ENCODE measurements at places on chromosomes 2 and 18.

- no peak for DNase-seq
Observed at GRCh38 chr18:73948497-73948896, 199.1 kb downstream of the FBXO15 start.

- no peak for DNase-seq
Observed at GRCh38 chr2:238955648-238956531, 108.0 kb downstream of the TWIST2 start.

DNA sequence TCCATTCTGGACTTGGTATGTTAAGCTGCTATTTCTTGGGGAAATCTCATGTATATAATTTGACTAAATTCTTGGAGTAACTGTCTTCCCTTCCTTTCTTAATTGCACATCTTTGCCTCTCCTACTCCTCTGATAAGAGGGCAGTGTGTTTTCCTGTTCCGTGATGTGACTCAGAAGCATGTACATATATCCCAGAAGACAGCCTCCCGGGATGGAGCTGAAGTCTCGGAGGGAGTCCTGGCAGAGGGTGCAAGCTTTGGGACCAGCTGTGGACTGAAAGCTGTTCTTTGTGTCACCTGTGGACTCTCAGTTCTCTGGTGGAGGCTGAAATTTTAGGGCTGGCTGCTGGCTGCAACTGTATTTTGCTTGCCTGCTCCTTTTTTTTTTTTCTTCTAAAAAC lies 54.7 kb upstream of the MGAT5 start:
- DNase-seq: no peak

- DNase-seq: no peak
Observed at GRCh38 chr2:32947484-32948143, 861 bp downstream of the LTBP1 start.

GRCh38 chr2:107336526-107336925 lies 450.6 kb upstream of the ST6GAL2 start:
- DNase-seq: no peak

GRCh38 chr2:187499941-187500532 lies 52.0 kb upstream of the CALCRL start:
- no peak for DNase-seq

DNA sequence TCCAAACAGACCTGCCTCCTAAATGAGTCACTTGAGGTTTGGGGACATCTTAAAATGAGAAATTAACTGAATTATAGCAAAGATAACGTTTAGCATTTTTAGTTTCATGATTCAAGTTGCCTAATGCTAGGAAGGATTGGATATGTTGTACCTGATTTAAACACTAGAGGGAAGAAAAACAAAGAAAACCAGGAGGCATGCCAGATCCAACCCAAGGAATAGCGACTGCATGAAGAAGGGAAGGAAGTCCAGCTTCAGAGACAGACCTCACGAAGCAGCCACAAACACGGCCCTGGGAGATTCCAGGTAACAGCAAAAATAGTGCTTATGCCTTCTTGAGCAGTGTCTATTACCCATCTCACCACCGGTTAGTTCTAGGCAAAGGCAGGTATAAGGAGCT lies 499.9 kb upstream of the SPHKAP start:
- DNase-seq: no peak

DNA sequence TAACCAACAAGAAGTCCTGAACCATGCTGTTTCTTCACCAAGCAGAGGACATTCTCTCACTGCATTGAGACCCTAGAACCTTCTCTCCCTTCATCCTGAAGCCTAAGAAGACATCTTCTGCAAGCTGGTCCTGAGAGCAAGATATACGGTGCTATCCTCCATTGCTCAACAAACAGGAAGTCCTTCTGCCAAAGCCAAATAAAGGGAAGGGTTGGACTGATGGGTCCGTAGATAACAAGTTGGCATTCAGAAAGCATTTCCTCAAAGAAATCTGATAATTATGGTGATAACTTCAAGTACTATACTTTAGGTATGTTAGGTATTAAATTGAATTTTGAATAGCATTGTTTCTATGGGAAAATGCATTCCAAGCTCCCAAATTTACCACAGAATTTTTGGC lies 23.3 kb downstream of the GRB14 start:
- no peak for DNase-seq
